ENCODE measurements at places on chromosomes 2 and 18.

GRCh38 chr18:24631243-24632025, 171.0 kb downstream of the HRH4 start:
- DNase-seq: no peak

- no peak for DNase-seq
Observed at GRCh38 chr2:140348826-140349225, 1568.6 kb upstream of the NXPH2 start.

- DNase-seq: no peak
Observed at GRCh38 chr2:8822218-8822617, 15.2 kb downstream of the KIDINS220 start.

- DNase-seq: no peak
Observed at GRCh38 chr2:60780721-60781120, 24.7 kb downstream of the PAPOLG start.

- DNase-seq: no peak
Observed at GRCh38 chr2:42049221-42050009, 1.6 kb downstream of the PKDCC start.

Data from ureter (tissue), 1 donor.